ENCODE measurements at places on chromosomes 11 and 22.

DNA sequence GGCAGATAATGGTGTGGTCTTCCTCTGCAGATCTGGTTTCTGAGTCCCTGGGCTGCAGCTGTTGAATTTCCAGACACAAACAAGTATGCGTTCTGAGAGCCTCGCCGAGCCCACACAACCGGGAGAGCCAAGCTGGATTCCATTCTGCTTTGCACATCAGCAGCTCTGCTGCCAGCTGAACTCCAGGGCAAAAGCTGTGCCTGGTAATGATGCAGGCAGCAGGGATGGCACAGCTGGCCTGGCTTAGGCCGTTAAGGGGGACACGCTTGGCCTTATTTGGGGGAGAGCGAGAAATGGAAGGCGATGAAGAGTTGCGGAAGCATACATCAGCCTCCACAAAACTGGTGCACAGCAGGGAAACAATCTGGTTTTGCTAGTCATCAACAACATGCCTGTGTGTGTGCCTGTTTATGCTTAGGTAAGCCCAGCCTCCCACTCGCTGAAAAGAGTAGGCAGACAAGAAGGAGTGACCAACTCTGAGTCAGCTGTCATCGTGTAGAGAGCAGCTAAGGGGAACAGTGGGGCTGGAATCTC lies 25.1 kb downstream of the ADAMTS8 start:
- DNase-seq: no peak

- peak; percentile 7 for DNase-seq
Measured at GRCh38 chr11:121328967-121329679, 36.6 kb downstream of the SC5D start.

DNA sequence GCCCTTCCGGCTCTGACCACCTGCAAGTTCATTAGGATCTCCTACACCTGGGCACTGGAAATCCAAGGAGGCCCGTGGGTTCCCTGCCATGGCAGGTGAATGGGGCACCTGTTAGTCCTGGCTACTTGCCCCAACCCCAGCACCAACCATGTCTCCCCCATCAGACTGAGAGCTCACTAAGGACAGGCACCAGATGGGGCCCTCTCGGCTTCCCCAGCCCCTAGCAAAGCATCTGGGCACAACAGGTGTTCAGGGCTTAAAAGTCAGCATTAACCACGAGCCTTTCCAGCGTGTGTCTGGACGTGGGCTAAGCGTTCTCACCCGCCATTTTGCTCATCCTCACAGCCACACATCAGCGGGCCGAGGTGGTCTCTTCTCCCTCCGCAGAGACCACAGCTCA lies 2.2 kb downstream of the SULT4A1 start:
- DNase-seq: no peak

GRCh38 chr22:38164551-38164918 lies 17.1 kb downstream of the PLA2G6 start:
- no peak for DNase-seq

GRCh38 chr11:22076271-22076930 lies 116.5 kb upstream of the ANO5 start:
- no peak for DNase-seq

DNA sequence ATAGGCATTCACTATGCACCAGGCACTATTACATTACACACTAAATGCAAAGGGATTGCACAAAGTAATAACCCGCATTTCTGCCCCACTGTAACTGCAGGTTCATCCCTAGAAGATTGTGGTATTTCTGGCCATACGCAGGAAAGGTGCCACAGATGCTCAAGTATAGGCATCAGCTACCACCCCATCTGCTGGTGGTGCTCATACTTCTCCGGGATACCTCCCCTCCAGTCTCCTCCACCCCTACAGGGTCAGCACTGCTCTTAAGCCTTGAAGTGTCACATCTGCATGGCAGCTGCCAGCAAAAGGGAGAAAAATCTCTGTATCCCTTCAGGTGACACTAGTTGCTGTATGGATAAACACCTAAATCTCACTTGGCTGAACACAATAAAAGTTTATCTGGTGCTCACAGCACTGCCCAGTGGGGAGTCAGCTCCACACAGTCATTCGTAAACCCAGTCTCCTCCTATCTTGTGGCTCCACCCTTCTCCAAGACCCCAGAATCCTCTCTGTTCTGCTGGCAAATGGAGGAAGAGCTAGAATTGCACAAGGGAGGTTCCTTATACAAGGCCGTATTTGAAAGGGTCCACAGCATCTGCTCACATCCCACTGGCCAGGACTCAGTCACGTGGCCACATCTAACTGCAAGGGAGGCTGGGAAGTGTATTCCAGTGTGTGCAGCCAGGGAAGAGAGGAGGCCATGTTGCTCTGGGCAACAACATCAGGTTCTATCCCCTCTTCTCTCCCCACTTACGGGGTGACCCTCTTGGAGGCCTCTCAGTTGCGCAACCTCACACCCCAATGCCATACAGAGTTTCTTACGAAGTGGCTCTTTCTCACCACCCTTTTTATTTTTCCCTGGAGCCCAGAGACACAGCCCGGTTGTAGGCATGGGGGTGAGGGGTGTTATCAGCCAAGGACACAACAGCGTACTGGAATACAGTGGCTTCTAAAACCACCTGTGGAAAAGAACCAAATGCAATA lies 114.7 kb downstream of the BUD13 start:
- DNase-seq: no peak

DNA sequence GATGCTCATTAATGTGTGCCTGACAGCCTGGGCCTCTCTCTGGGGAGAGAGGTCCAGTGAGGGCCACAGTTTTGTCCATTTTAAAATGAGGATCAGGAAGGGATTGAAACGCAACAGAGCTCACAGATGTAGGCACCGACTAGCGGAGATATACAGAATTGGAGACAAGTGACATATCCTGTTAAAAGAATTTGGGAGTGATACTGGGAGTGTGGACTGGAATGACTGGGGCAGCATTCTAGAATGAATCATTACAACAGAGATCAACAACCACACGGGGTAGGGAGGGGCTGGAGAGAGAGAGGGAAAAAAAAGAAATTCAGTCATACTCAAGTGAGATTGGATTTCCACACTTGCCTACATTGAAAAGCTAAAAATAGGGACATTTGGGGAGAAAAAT lies 2.5 kb upstream of the NCAM1 start:
- DNase-seq: no peak

GRCh38 chr22:23698094-23698493 lies 7.3 kb downstream of the RGL4 start:
- DNase-seq: no peak

GRCh38 chr22:19974268-19974861 lies 32.7 kb upstream of the TXNRD2 start:
- DNase-seq: no peak

DNA sequence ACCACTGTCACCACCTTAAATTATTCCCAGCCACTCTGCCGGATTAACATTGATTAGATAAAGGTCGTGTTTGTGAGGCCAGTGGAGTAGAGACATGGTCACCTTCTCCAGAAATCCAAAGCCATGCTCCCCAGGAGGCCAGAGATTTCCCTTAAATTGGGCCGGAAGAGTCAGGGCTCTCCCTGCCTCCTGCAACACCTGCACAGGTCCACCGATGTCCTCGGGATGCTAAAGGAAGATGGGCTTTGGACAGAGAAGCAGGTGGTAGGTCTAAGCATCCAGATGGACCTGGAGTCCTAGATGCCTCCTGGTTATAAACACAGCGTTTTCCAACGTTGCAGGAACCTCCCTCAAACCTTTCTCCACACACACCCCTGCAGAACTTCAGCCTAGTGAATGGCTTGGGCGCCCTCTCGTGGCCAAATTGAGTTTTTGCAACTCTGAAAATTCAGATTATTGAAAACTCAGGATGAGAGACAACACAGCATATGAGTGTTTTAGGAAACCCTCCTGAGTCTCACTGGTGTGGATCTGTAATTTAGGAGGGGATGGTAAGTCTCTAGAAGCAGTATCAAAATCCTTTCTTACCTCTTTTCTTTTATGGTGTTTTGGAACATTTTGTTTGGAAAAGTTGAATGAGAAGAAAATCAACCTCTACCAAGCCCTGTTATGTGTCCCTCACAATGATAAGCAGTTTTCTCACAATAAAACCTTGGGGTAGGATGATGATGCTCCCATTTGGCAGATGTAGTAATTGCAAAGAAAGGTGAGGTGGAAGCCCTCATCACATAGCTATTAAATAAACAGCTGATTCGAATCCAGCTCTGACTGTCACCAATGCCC lies 109.6 kb downstream of the RRAS2 start:
- DNase-seq: peak; percentile 58

- no peak for DNase-seq
Measured at GRCh38 chr22:45696227-45696626, 24.6 kb downstream of the ATXN10 start.

DNA sequence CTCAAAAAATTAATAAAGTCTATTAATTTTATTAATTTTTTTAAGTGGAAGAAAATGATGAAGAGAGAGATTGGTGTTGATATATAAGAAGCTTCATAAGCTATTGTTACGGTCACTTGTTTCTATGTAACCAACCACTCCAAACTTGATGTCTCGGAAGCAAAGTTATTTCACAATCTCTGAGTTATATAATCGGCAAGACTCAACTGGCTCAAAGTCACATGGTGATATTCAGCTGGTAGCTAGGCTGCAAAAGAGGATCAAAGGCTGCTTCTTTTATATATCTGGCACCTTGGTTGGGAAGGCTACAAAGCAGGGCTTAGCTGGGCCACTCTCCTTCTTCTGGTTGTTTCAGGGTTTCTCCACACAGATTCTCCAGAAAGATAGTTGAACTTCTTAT lies 245.1 kb upstream of the ARHGAP42 start:
- no peak for DNase-seq

- DNase-seq: no peak
Measured at GRCh38 chr11:64919627-64920026, 2.6 kb upstream of the ATG2A start.

DNA sequence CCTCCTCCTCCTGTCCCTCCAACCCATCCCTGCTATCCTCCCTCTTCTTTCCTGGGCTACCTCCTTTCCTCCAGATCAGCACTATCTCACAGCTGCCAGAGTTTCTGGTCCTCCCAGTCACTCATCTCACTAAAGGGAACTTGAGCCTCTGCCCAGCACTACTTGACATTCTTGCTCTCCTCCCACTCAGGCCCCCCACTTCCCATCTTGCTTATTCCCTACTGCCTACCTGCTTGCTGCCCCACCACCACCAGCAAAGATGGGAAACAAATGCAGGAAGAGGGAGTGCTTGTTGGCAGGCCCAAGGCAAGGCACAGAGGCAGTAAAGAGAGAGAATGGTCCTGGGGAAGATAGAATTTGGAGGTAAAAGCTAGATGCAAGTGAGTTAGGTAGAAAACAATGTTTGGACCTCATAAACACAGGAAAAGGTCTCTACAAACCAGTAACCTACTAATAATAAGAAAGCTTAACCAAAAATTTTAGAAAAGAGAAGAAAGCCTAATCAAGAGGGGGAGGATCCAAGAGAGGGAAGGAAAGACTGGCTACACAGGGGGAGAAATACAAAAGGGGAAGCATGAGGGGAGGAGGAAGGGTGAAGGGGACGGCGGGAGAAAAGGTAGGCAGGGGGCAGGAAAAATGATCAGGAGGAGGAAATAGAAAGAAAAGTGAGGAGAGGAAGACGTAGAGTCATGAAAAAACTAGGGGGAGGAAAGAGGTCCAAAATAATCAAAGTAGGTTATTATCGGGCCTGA lies 63.6 kb downstream of the PAK1 start:
- DNase-seq: no peak

DNA sequence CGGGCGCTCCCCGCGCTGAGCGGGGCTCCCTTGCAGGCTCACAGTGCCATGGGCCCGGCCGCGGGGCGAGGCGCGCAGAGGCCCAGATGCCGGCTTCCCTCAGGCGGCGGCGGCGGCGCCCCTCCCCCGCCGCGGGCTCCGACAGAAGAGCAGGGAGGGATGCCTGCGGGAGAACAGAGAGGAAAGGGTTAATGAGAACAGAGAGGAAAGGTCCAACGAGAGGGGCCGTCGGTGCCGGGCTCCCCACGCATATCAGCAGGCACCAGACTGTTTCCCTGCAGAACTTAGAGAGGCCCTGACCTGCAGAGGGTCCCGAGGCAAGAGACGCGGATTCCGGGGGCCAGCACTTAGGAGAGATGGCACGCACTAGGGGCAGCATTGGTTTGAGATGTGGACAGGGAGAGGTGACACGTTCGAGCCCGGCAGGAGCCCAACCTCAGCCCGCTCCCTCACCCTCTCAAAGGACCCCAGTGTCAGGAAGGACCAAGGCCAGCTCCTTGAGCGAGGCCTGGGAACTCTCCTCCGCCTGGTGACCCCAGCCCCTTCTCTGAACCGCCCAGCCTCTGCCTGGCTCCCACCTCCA lies 9.1 kb downstream of the NRXN2 start:
- no peak for DNase-seq

- no peak for DNase-seq
Measured at GRCh38 chr11:70577948-70578347, 179.6 kb downstream of the CTTN start.

DNA sequence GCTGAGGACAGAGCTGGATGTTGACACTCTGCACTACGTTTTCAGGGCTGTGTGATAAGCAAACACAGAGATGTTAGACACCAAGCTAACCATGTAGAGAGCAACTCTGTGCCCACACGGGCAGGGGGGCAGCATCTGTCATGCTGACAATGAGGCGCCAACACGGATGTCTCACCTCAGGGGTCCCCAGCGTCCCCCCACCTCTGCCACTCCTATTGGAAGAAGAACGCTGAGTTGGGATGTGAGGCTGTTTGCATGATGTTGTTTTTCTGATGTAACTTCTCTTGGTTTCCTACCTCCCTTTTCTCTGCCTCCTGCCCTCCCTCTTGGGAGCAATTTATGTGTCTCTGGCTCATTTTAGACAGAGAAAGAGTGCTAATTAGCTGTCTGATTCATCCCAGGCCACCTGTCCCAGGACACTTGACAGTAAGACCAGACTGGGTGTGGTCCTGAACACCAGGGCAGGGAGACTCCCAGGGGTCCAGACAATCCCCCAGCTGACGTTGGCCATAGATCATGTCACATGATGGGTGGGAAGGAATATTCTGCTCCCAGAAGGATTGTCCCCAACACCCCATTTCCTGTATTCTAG lies 89.2 kb upstream of the NCAM1 start:
- DNase-seq: no peak

GRCh38 chr22:24474221-24474620 lies 20.9 kb upstream of the UPB1 start:
- no peak for DNase-seq
